ENCODE measurements at places on chromosomes 3 and 15. TPM values are rescaled to one million over a fixed set of nuclear protein-coding genes. Genes with fewer than 3 reads are reported as not detected.

The KCNMB2 gene
- not detected for total RNA-seq

The LRTM1 gene
- not detected for total RNA-seq

The KNG1 gene
- not detected for total RNA-seq

The TMEM207 gene
- not detected for total RNA-seq

The EBLN2 gene
- total RNA-seq: 3.6 TPM

The PLSCR5 gene
- not detected for total RNA-seq

The TMEM212 gene
- total RNA-seq: not detected

Data from activated CD8-positive, alpha-beta memory T cell treated with anti-CD3 and anti-CD28 coated beads for 36 hours (primary cell).